Left lung (tissue), 14 donors: ENCODE measurements at places on chromosomes 1 and 21. TPM values are rescaled to one million over a fixed set of nuclear protein-coding genes. Genes with fewer than 3 reads are reported as not detected.

CRYBG2 gene
- polyA plus RNA-seq = 1.5 TPM

TNFSF18 gene
- polyA plus RNA-seq = 1.5 TPM

SIK1 gene
- 5.7 TPM for polyA plus RNA-seq

HOOK1 gene
- 29.8 TPM for polyA plus RNA-seq

TEKT2 gene
- 13.4 TPM for polyA plus RNA-seq

THEM5 gene
- 0.98 TPM for polyA plus RNA-seq
